ENCODE measurements at places on chromosomes 2 and 18.

DNA sequence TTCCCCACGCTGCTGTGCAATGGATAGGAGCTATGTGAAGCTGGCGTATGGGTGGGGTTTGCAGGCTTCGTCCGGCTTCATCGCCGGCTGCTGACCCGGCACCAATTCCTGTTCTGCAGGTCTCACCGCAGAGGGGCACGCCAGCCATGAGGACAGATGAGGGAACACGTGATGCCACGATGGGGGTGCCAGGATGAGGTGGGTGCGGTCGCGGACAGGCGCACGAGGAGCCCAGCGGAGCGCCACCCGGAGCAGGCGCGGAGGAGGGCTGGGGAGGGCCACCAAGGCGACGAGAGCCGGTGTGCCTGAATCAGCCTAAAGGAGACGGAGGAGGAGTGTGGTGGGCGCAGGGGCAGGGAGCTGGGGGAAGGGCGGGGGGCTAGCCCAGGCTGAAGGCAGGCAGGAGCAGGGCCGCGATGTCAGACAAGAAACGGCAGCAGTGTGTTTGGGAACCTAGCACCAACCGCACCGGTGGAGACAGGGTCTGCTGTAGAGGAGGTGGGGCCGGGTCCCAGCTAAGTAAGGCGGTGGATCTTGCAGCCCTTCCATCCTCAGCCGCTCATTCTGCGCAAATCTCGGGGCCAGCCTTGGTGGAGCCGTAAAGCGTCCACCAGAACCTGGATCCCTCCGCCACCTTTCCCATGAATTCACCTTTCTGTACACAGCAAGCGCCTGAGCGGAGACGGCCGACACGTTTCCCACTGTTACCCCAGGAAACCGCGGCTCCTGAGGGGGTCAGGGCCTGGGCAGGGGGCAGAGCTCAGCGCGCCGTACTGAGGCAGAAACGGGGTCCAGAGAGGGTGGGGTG is 17.0 kb upstream of the CD8A start:
- peak overlapping the region; percentile 55 for H3K4me3 ChIP-seq
- no peaks in the 10 kb centered on the region for H3K36me3 ChIP-seq
- H3K4me1 ChIP-seq: peaks cover 29% of the 10 kb centered on the region
- H3K27ac ChIP-seq: no peak overlapping the region
- DNase-seq: peak; percentile 70

- H3K27me3 ChIP-seq: no peaks in the 10 kb centered on the region
- DNase-seq: no peak
- H3K4me3 ChIP-seq: no peak overlapping the region
- peak overlapping the region; percentile 98 for H3K27ac ChIP-seq
Observed at GRCh38 chr2:217947383-217948350, 55.1 kb downstream of the TNS1 start.

DNA sequence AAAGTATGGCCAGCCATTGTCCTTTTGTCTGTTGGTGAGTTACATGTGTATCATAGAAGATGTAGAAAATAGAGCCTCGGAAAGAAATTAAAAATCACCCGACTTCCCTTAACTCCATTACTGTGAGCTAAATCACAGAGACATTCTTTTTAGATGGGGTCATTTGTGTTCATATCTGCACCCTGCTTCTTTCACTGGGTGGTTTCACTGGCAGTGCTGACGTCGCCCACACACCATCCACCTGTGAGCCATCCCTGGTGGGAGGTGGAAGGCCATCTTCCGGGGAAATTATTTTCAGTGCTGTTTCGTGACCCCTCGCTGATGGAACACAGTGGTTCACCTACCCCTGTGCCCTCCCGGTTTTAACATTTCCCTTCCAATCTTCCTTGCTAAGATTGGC is 21.2 kb downstream of the SH3BP4 start:
- H3K27ac ChIP-seq: no peak overlapping the region
- no peaks in the 10 kb centered on the region for H3K36me3 ChIP-seq
- no peaks in the 10 kb centered on the region for H3K27me3 ChIP-seq
- peaks cover 40% of the 10 kb centered on the region for H3K4me1 ChIP-seq

- peak; percentile 57 for DNase-seq
- H3K27ac ChIP-seq: no peak within 1 kb of the TSS
- H3K36me3 ChIP-seq: no peaks in the 10 kb centered on the region
- H3K4me1 ChIP-seq: no peaks in the 10 kb centered on the region
- H3K27me3 ChIP-seq: no peaks in the 10 kb centered on the region
- H3K4me3 ChIP-seq: no peak within 1 kb of the TSS
Observed at GRCh38 chr2:97713296-97714083, at the start of gene ZAP70. TSS of gene ZAP70 (plus strand) at chr2:97713576. CDS start at chr2:97724037, 10,461 bp downstream.

DNA sequence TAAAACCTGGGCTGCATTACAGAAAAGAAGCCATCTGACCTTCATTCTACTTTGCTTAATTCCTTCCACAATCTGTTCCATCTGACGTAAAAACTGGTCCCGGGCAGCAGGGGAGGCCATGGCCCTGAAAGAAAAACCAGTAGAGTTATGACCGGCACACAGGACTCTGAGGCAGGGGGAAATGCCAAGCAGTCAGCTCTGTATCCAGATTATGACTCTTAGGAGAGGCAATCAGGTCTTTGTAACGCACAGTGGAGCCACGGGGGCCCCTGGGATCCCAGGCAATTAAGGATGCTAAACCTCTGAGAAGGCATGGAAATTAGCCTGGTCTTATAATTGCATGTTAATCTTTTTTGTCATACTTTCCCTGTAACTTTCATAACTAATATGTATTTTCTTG is 78.4 kb downstream of the CCDC93 start:
- no peak for DNase-seq
- H3K27me3 ChIP-seq: no peaks in the 10 kb centered on the region
- no peak overlapping the region for H3K4me3 ChIP-seq

GRCh38 chr2:181143790-181144300 is 163.4 kb downstream of the UBE2E3 start:
- H3K27me3 ChIP-seq: no peaks in the 10 kb centered on the region
- no peak overlapping the region for H3K27ac ChIP-seq
- no peaks in the 10 kb centered on the region for H3K4me1 ChIP-seq
- DNase-seq: no peak

- H3K36me3 ChIP-seq: no peaks in the 10 kb centered on the region
- H3K4me3 ChIP-seq: no peak overlapping the region
- peaks cover 3% of the 10 kb centered on the region for H3K4me1 ChIP-seq
- H3K27ac ChIP-seq: no peak overlapping the region
- H3K27me3 ChIP-seq: no peaks in the 10 kb centered on the region
Observed at GRCh38 chr2:228916416-228917090, 354.5 kb downstream of the PID1 start.

GRCh38 chr2:122340246-122340645 is 584.8 kb downstream of the TSN start:
- H3K4me1 ChIP-seq: no peaks in the 10 kb centered on the region
- H3K4me3 ChIP-seq: no peak overlapping the region
- no peak for DNase-seq
- H3K36me3 ChIP-seq: no peaks in the 10 kb centered on the region
- H3K27ac ChIP-seq: no peak overlapping the region
- H3K27me3 ChIP-seq: no peaks in the 10 kb centered on the region

- H3K27me3 ChIP-seq: no peaks in the 10 kb centered on the region
- H3K27ac ChIP-seq: no peak overlapping the region
- H3K4me3 ChIP-seq: no peak overlapping the region
- DNase-seq: peak; percentile 34
Observed at GRCh38 chr2:241992753-241993152, 123.2 kb downstream of the RTP5 start.

All from tibial artery (tissue), 4 donors.